ENCODE measurements at places on chromosomes 5 and 9.

DNA sequence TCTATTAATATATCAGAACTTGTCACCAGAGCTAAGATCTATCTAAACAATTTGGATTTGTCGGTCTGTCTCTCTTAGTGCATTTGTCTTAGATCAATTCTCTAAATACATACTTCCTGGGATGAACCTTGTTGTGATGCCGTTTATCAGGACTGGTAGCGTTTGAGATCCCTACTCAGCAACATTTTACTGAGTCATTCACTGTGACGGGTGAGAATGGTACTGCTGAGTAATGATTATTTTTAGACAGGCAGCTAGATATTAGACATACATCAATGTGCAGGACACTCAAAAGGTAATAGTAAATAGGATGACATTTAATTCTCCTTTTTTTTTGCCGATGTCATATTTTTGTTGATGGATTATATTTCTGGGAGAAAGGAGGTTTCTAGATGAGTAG, 209.0 kb downstream of the CSNK1G3 start:
- no peak for DNase-seq

DNA sequence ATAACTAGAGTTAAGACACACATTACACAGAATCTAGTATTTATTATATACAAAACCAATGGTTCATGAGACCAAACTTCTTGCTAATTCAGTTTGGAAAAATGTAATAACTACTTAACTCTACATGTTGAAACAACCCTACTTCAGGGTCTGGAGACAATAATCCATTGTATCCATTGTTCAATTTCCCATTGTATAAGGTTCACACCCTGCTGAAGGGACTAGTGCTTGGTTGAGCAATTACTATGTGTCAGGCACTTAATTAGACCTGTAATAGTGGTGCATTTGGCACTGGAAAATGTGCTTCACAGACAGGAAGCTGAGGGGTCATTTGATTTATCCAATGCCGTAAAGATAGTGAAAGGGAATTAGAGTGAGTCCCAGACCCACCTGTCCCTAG, 114.3 kb upstream of the PAPPA start:
- DNase-seq, result no peak

DNA sequence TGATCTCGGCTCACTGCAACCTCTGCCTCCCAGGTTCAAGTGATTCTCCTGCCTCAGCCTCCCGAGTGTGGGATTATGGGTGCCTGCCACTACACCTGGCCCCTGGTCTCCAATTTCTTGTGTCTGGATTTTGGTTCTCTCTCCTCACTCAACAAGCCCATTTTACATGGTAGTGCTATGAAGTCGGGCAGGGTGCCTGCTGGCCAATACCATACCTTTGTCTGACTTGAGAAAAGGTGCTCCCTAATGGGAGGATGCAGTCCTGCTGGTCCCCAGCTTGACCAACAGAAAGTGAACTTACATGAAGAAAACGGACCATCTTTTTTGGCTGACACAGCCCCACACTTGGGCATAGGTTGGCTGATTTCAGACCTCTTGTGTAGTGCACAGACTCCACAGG, 21.6 kb upstream of the PTGS1 start:
- no peak for DNase-seq

DNA sequence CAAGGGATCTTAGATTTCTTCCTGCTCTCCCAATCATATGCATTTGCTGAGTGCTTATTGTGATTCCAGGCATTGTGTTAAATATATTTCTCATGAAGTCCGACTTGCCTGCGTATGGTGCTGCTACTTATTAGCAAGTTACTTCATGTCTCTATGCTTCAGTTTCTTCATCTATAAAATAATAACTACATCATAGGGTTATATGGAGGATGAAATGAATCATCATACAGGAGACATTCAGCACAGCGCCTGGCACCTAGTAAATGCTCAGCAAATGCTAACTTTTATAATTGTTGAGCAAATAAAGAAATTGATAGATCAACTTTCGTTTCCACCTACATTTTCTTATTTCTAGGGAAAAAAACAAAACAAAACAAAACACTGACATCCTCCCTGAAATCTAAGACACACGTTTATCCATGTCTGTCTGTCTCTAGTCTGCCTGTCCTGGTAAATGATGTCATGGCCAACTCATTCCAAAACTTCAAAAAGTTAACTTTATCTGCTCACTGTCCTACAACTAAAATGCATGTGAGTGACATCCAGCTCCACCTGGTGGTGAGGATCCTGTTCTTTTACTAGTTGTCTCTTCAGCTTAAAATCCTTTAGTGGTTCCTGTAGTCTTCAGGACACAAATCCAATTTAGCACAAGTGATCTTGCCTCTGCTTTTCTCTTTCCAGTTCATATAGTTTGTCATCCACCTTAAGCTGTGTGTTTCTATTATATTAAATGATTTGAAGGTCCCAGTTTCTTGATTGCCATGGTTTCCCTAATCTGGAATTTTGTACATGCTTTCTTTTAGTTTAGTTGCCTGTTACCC, 27.7 kb downstream of the PPP3R2 start:
- DNase-seq, result no peak

DNA sequence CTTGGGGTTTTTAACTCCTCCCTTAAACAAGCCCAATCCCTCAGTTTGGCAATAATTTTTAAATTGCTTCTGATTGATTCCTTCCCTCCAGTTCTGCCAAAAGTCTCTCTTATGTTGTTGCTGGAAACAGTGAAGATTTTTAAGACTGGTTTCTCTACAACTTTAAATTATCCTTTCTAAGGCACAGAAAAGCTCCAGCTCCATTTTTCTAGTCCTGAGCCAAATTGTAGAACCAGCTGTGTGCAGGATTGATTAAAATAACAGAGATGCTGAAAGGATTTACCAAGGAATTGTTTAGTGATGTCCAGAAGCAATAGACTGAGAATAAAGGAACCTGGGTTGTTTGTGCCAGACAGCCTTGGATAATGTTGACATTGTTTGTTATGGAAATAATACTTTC, 111.3 kb downstream of the NUDT12 start:
- DNase-seq, result no peak

DNA sequence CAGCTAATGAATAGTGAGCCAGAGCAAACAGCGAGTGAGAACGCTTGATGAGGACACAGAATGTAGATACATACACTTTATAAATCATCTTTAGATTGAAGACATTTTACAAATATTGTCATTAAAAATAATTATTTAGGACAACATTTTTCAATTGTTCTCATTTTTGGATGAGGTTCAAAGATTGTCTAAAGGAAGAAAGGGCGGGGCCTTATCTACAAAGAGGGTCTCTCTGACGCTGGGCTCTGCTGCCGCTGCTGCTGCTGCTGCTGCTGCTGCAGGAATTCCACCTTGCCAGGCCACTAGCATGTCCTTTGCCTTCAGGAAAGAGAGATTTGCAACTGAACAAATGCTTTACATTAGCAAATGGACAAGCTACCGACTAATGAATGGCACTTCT, 220.7 kb upstream of the TMEM161B start:
- DNase-seq, result no peak

DNA sequence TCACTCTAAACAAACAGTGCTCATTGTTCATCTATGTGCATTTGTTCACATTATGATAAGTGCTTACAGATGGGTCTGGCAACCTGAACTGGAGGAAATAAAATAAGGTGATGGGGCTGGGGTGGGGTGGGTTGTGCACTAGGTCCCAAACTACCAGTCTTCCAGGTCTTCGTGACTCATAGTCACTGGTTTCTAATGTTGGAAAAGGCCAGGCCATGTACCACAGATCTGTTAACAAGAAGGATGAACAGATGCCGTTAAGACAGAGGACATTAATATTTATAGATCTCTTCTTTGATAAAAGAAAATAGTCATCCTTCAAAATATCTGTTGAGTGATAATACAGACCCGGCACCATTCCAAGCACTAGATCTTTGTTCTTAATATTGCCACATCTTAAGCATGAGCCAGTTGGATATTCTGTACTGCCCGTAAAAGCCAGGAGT, 71.4 kb upstream of the STARD4 start:
- DNase-seq, result no peak

DNA sequence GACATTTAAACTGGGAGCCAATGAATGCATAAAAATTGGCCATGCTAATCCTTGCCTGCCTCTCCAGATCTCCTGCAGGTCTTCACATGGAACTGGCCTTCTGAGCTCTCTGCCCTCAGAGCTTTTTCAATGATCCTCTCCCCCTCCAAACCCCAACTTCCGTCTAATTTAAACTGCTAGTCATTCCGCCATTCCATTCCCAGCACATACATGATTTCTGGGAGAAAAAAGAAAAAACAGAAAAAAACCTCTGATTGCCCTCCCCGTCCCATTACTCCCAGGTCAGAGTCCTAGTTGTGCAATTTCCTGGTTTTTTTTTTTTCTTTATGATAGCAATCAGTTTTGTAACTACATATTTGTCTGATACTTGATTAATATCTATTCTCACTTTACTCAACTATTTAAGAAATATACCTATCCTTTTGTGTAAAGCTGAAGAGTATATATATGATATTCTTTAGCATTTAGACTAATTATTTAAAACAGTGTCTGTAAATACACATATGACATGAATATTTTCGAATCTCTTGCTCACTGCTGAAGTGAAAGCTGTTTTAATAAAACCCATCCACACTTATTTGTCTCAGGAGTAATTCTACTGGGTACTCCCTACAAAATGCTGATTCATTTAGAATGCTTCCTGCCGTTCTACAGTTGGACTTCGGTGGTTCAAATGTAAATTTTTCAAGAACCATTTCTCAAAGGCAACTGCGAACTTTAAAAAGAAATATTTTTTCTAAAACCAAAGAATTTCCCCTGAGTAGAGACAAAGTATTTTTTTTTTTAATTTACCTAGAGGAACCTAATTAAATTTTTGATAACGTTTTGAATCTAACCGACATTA, 1.6 kb downstream of the HINT1 start:
- DNase-seq, result no peak

- no peak for DNase-seq
Measured at GRCh38 chr9:76766126-76766525, 1.9 kb downstream of the PCA3 start.

- peak; percentile 13 for DNase-seq
Measured at GRCh38 chr5:83957188-83957587, 236.5 kb upstream of the HAPLN1 start.

GRCh38 chr9:129497005-129497812, 123.7 kb downstream of the C9orf50 start:
- peak; percentile 93 for DNase-seq

- no peak for DNase-seq
Measured at GRCh38 chr9:133463234-133463863, 3.6 kb downstream of the CACFD1 start.

- DNase-seq, result no peak
Measured at GRCh38 chr5:161391724-161392123, 154.8 kb downstream of the GABRB2 start.
